ENCODE measurements at places on chromosomes 11 and 22. TPM values are rescaled to one million over a fixed set of nuclear protein-coding genes. Genes with fewer than 3 reads are reported as not detected.

DNA sequence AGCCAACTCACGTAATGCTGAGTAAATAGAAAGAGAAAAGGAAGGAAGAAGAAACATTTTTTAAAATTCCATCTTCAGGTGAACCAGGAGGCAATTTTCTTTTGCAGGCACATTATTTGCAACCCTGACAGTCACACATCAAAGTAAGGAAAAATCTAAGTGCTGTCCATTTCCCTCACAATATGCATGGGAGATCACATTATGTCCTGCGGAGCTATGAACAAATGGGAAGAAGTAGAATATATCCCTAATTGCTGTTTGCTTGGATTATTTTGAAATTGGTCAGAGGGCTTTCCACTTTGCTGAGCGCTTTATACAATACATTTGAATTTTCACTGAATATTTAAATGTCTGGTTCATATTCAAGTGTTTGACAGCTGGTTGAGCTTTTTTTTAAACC lies 133.8 kb upstream of the API5 start:
- no peak for DNase-seq

DNA sequence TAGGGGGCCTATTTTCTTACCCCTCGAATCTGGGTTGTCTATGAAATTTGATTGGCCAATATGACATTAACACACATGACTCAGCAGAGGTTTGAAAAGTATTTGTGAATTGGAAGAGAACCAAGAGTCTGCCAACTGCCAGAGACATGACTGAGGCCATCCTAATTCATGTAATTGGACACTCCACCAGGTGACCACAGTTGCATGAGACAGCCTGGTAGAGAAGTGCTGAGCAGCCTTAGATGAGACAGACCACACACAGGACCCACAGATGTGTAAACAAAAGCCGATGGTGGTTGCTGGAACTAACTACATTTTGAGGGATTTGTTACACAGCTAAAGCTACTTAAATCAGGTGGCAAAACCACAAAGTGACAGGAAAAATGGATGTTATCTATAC lies 855 bp upstream of the MS4A5 start:
- no peak for DNase-seq

- DNase-seq, result no peak
Observed at GRCh38 chr11:70024773-70025045, 53.4 kb upstream of the ANO1 start.

Gene RAB39A
- 0.51 TPM for polyA plus RNA-seq

DNA sequence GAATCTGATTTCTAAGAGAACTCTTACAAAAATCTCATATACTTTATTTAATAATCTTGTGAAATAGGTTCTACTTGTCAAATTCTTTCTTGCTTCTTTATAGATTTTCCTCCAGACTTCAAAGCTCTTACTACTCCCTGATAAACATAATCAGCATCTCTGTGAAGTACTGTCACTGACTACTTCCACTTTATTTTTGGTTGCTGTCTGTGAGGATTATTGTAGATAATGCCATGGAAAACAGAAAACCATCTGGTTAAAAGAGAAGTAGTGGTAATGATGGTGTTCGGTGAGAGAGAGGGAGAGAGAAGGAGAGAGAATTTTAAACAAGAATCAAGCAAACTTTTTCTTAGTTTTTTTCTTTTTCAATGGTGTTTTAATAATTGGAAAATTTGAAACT lies 152.3 kb downstream of the TMEM135 start:
- no peak for DNase-seq

DNA sequence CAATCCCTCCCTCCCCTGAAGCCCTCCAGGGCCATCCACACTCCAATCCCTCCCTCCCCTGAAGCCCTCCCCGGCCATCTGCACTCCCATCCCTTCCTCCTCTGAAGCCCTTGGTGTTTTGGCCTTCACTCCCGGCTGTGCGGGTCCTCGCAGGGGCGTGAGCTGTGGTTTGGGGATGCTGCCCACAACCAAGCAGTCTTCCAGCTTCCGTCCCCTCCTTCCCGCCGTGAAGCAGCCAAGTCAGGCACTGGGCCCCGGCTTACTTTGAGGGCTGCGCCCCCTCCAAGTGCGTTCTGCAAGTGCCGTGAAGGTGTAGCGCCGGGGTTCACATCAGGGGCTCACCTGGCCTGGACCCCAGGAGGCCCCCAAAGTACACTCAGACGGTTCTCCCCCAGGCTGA lies 335.9 kb downstream of the BRD1 start:
- no peak for DNase-seq

- no peak for DNase-seq
Observed at GRCh38 chr11:2347308-2347830, 29.7 kb upstream of the CD81 start.

DNA sequence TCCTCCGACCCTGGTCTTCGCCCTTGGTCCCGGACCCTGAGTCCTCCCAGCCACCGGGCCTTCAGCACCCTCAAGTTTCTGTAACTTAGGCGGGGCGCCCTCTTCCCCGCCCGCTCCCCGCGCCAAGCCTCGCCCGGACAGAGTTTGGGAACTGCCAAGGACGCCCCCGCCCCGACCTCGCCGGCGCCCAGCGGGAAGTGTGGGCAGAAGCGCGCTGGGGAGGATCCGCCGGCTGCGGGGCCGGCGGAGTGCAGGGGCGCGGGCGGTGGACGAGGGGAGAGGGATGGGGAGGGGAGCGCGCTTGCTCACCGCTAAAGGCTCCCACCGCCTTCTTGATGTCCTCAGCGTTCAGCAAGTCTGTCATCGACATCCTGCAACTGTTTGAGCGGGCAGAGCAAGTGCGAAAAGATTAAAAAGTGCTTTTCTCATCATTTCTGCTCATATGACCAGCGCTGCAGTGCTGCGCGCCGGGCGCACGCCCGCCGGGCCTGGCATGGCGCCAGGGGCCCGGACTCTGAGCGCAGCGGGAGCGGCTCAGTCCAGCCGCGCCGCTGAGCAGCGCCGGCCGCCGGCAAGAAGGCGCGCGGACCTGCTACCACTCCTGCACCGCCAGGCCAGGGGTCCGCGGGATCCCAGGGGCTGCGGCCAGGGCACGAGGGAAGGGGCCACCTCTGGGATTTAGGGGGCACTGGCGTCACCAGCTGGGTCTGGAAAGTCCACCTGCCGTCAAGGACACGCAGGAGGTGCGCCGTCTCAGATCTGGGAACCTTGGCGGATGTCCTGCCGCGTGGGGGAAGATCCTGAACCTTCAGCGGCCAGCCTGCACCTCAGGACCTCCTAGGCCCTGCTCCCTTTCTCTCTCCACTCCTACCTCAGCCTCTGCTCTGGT lies at the start of gene PVALB:
Gene PVALB, minus strand, starts transcription at position 400 of the 889 bp plus-strand sequence. Its CDS starts 30 bp downstream, at position 370.
- DNase-seq, result peak; percentile 57

- DNase-seq, result no peak
Observed at GRCh38 chr11:101277036-101277435, 147.4 kb upstream of the PGR start.

DNA sequence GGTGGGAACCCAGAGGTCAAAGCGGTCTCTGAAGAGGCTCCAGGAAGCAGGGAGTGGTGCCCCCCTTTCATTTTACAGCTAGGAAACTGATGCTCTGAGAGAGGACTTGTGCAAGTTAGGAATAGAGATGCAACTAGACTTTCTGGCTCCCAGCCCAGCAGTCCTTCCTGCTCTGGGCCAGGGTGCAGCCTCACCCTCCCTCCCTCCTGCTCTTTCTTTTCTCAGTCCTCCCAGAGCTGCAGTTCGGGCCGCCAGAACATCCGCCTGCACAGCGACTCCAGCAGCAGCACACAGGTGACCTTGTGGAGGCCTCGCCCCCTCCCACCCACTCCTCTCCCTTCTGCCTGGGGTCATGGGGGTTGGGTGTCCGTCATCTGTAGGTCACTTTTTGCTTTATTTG lies 51.5 kb downstream of the LHFPL7 start:
- peak; percentile 41 for DNase-seq

- DNase-seq, result no peak
Observed at GRCh38 chr22:38081941-38082828, 1.8 kb downstream of the SLC16A8 start.

Measured in renal pelvis (tissue), 12 donors.